ENCODE measurements at places on chromosomes 12 and 14.

- no peak for DNase-seq
Observed at GRCh38 chr12:52929538-52929937, 19.4 kb upstream of the KRT18 start.

- no peak for DNase-seq
Observed at GRCh38 chr14:100677554-100678468, 48.9 kb upstream of the DLK1 start.

GRCh38 chr14:79278286-79278797 lies 933.0 kb downstream of the DIO2 start:
- DNase-seq: no peak

GRCh38 chr14:72643317-72643801 lies 250.5 kb downstream of the DPF3 start:
- no peak for DNase-seq

DNA sequence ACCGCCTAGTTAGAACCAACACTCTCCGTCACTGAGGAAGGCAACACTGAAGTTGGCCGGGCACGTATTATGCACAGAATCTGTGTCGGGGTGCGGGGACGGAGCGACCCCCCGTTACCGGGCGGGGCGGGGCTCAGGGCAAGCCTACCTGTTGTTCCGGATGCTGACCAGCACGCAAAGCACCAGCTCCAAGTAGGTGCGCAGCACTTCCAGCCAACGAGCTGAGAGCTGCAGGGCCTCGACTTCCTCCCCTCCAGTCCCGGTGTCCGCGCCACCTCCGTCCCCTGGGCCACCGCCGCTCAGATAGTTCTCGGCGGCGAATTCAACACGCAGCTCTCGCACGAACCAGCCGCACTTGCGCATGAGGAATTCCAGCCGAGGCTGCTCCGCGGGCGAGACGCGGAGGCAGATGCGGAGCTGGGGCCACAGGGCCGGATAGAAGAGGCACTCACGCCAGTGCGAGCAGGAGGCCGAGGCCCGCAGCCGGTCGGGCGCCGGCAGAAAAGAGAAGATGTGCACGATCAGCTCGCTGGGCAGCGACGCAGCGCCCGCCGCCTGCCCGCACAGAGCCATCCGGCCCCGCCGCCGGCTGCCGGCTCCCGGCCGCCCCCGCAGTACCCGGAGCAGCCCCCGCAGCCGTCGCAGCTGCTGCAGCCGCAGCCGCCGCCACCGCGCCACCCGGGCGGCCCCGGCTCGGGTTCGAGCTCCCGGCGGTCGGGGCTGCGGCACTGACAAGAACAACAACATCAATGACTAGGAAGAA lies 636 bp downstream of the FBXO33 start:
- DNase-seq: peak; percentile 15

GRCh38 chr12:78157199-78157598 lies 326.5 kb downstream of the NAV3 start:
- no peak for DNase-seq

DNA sequence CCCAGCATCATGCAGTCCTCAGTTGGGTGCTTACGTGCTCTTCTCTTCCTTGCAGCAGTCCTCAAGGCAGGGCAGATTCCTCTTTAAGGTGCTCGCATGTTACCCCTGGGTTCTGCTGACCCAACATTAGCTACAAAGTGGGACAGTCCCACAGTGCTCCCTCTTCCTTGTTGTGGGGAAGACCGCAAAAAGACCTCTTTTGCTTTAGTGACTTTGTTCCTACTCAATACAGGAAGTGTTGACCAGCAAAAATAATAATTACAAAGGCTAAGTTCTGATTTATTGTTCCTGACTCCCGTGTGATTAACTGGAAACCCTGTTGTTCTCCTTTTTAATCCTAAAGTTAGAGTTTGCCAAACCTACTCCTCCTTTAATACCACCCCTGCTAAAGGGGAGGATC lies 13.7 kb downstream of the PIGH start:
- no peak for DNase-seq

GRCh38 chr14:96852823-96853422 lies 55.7 kb downstream of the VRK1 start:
- no peak for DNase-seq

DNA sequence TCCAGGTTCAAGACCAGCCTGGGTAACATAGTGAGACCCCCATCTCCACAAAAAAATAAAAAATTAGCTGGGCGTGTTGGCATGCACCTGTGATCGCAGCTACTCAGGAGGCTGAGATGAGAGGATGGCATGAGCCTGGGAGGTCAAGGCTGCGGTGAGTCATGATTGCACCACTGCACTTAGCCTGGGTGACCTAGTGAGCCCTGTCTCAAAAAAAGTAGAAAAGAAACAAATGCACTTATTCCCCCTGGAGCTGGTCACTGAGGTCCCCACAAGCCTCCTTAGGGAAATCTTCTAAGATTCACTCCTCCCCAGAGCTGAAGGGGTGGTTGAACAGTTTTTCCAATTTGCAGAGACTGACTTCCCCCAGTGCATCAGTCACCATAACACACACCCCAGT lies 1.6 kb downstream of the CD9 start:
- no peak for DNase-seq

GRCh38 chr14:86166541-86166940 lies 636.6 kb downstream of the FLRT2 start:
- no peak for DNase-seq

DNA sequence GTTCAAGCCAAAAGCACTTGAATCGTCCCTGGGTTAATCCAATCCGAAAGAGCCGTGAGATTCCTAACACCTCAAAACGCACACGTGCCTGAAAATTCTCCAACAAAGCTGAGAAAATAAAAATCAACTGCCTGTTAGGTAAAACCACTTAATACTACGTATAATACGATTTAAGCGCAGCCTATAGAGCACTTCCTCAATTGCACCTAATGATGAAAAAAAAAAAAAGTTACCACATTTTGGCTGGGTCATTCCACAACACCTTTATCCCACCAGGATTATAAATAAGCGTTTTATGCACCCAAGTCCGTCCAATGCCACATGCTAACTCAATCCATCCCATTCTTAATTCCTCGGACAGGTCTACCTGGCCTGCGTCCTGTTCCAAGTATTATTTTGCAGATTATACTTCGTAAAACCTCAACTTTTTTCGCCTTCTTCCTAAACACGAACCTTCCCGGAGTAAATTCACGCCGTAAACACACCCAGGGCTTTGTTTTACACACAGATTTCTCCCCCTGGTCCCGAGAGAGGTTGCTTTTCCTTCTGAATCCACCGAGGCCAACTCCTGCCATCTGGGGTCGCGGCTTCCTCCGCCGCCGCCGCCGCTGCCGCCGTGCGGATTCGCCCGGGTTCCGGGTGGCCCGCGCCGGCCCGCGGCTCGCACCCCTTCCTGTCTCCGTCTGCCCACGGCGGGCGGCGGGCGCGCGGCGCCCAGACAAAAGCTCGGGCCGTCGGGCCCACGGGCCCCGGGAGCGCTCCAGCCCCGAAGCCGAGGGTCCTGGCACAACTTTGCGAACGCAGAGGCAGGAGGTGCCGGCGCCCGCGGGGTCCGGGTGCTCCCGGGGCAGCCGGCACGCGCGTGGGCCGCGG lies 66.2 kb downstream of the RNF34 start:
- peak; percentile 21 for DNase-seq

DNA sequence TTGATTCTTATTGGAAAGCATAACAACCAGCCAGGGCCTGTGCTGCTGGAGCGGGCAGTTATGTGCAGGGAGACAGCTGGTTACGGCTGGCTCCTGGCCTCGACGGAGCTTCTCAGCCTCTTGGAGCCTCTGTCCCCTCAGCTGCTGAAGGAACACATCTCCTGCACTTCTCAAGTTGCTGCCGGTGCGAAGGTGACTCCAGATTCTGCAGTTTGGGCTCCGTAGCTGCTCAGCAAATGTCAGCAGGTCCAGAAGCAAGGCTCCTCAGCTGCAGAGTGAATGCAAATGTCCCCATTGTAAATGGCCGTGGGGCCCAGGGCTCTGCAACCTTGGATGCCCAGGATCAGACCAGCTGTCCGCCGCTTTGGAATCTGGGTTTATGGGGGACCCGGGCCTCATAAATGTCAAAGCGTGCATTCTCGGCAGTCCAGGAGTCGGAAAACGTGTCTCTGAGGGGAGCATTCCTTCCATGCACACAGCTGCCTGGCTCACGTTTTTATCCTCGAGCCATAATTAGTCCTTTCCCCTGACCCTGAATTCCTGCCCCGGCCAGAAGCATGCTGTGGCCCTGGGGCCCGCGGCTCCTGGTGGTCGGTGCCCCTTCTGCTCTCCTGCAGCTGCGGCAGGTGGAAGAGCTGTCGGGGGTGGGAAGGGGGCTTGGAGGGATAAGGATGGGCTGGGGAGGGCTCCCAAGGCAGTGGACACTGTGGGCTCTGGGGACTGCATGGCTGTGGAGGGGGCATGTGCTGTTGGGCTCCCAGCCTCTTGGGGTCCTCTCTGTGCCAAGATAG lies 106.0 kb downstream of the KIF26A start:
- DNase-seq: no peak

GRCh38 chr14:69460093-69460701 lies 24.3 kb upstream of the PLEKHD1 start:
- peak; percentile 33 for DNase-seq

DNA sequence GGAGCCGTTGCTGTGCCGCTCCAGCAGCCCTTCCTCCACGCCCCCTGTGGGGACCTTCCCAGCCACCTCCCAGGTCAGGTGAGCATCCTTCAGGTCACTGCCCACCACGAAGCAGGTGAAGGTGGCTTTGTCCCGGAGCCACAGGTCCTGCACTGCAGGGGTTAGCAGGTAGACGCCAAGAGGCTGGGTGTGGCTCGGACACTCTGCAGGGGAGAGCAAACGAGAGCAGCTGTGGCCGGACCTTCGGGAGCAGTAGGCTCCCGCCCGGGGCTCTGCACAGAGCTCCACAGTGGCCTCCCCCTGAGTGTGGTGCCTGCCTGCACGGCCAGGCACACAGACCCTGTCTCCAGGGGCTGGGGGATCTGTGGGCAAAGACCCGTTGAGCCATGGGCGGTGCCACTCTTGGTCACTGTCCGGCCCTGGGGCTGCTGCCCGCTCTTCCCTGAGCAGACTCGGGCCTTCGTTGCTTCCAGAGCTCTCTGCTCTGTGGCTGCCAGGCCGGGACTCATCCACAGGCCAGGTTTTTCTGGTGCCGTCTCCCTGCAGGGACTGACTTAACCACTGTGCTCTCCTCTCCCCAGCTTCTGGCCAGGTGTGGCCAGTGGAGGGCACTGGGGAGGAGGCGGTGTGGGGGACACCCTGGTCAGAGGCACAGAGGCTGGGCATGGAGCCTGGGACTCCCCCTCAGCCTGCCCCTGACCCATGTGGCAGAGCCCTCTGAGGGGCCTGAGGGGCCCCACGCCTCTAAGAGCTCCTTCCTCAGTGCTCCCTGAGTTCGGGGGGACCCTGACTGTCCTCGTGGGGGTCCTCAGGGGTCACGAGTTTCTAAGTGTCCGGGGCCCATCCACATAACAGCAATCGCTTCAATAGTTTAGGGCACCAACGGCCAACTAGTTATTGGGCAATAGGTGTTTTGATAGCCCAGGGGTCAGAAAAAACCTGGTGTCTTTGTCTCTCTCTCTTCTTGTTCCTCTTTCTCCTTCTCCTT lies 314.9 kb downstream of the TMEM121 start:
- DNase-seq: no peak

- no peak for DNase-seq
Observed at GRCh38 chr14:104442631-104443390, 136.8 kb upstream of the C14orf180 start.

- no peak for DNase-seq
Observed at GRCh38 chr12:52543985-52544883, 8.7 kb downstream of the KRT71 start.

DNA sequence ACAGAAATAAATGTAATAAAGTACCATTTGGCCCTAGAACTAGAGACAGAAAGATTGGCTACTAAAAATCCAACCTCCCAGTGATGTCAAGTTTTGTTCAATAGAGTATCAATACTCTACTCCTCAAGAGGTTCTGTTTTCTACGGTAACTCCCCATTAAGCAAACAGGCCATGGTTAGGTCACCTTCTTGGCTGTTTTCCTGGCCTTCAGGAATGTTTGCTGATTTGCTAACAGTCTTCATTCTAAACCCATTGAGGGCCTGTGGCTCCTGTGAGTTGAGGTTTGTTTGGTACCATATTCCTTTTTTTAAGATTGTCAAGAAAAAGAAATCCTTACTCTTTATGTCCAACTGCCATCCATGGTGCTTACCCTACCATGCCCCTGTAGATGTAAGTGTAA lies 1022.0 kb upstream of the TMEM132C start:
- DNase-seq: no peak

- DNase-seq: no peak
Observed at GRCh38 chr12:7369274-7369729, 65.4 kb downstream of the ACSM4 start.
